Upper lobe of right lung (tissue), 1 donor: ENCODE measurements at places on chromosomes 5 and 9. TPM values are rescaled to one million over a fixed set of nuclear protein-coding genes. Genes with fewer than 3 reads are reported as not detected.

The FGD3 gene
- 21.6 TPM for total RNA-seq

DNA sequence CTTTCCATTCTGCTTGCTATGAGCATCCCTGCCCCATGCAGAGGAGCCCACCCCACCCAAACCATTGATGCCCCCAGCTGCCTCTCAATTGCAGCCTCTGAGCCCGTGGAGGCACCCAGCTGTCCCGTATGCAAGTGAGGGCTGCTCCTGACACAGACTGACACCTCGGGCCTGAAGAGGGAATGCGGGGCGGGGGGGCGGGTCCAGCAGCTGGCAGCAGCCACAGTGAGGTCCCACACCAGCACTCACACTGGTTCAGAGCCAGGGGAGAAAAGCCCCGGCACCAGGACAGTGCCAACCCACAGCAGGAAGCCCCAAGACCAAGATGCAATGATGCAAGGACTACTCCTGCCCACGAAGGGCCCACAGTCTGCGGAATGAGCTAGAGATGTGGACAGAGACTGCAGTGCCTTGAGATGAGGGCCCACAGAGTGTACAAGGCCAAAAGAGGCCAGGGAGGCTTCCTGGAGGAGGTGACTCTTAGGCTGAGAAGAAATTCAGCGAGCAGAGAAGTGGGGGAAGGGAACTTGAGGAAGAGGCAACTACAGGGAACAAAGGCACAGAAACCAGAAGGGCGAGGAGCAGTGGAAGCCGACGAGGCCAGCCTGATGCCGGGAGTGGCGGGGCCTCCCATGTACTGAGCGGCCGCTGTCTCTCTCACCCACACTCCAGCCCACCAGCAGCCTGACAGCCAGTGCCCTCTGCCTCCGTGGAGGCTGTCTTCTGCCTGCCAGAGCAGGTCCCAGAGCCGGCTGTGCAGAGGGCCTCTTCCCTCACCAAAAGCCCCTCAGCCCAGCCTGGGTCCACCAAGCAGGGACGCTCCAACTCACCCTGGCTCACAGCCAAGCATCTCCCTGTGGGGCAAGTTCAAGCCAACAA lies 9.2 kb downstream of the EEIG1 start:
- no peaks in the 10 kb centered on the region for H3K27me3 ChIP-seq
- H3K36me3 ChIP-seq: no peaks in the 10 kb centered on the region
- H3K4me3 ChIP-seq: no peak overlapping the region
- H3K4me1 ChIP-seq: peaks cover 81% of the 10 kb centered on the region
- H3K27ac ChIP-seq: peak overlapping the region; percentile 55

DNA sequence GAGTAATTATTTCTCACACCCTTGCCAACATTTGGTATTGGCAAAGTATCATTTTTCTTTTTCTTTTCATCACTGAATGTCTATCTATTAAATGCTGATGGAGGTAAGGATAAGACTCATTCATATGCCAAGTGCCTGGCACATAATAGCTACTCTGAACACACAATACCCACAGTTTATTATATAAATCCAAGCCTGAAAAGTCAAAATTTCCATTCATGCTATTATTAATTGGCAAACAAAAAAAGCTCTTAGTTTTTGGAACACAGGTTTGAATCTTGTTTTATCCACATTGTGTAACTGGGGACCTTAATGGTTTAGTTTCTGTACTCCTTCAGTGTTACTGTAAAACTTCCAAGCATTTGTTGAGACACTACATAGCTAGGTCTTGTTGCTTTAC lies 6.4 kb upstream of the ATOX1 start:
- H3K4me1 ChIP-seq: peaks cover 4% of the 10 kb centered on the region
- H3K27ac ChIP-seq: no peak overlapping the region
- no peak for DNase-seq
- H3K36me3 ChIP-seq: no peaks in the 10 kb centered on the region
- no peak overlapping the region for H3K4me3 ChIP-seq
- no peaks in the 10 kb centered on the region for H3K27me3 ChIP-seq

GRCh38 chr5:126587551-126588390 lies 7.2 kb downstream of the ALDH7A1 start:
- no peaks in the 10 kb centered on the region for H3K4me1 ChIP-seq
- H3K27me3 ChIP-seq: no peaks in the 10 kb centered on the region
- DNase-seq: no peak
- H3K36me3 ChIP-seq: peaks cover 29% of the 10 kb centered on the region

GRCh38 chr5:151556806-151557205 lies 34.3 kb downstream of the FAT2 start:
- H3K27me3 ChIP-seq: no peaks in the 10 kb centered on the region
- H3K4me3 ChIP-seq: no peak overlapping the region
- H3K36me3 ChIP-seq: no peaks in the 10 kb centered on the region
- H3K27ac ChIP-seq: no peak overlapping the region
- no peak for DNase-seq
- no peaks in the 10 kb centered on the region for H3K4me1 ChIP-seq

DNA sequence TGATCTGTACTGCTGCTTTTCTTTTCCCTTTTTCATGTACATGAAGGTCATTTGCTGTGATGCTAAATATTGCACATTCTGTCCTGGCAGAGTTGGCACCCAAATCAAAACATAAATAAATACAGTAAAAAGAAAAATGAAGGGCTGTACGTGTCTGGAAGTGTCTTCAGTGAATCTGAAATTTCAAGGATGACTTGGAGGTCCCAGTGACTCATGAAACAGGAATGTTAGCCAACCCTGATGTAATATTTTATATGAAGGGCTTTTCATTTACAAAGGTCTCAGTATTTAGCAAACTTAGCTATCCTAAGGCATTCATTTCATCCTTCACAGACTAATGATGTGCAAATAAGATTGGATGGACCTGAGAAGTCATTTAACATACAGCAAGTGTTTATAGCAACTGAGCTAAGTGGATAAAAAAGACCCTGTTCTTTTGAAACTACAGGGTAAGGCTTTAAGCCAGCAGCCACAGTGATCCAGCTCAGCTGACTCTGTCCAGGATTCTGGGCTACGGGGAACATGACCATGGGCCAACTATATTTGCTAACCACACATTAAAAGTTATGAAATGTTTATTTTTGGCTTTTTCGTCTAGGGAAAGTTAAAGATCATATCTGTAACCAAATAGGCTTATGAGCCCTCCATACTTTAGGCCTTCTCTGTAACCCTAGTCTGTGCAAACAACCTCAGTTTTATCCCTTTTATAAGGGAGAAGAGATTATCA lies 104.0 kb upstream of the DMRTA1 start:
- H3K27ac ChIP-seq: no peak overlapping the region
- no peak for DNase-seq
- no peaks in the 10 kb centered on the region for H3K4me1 ChIP-seq
- no peaks in the 10 kb centered on the region for H3K27me3 ChIP-seq
- H3K4me3 ChIP-seq: no peak overlapping the region

GRCh38 chr9:1369297-1369696 lies 319.1 kb downstream of the DMRT2 start:
- H3K27ac ChIP-seq: no peak overlapping the region
- no peaks in the 10 kb centered on the region for H3K36me3 ChIP-seq
- H3K4me1 ChIP-seq: no peaks in the 10 kb centered on the region
- H3K4me3 ChIP-seq: no peak overlapping the region

- DNase-seq: no peak
- H3K27ac ChIP-seq: no peak overlapping the region
- no peak overlapping the region for H3K4me3 ChIP-seq
Measured at GRCh38 chr5:57117596-57117995, 56.3 kb upstream of the GPBP1 start.

GRCh38 chr5:36150676-36151433 lies 832 bp downstream of the LMBRD2 start:
- H3K4me3 ChIP-seq: peak overlapping the region; percentile 96
- H3K36me3 ChIP-seq: peaks cover 6% of the 10 kb centered on the region
- peaks cover 26% of the 10 kb centered on the region for H3K4me1 ChIP-seq
- no peaks in the 10 kb centered on the region for H3K27me3 ChIP-seq
- H3K27ac ChIP-seq: peak overlapping the region; percentile 88
- DNase-seq: no peak

GRCh38 chr9:129889941-129890717 lies 54.9 kb downstream of the USP20 start:
- peaks cover 3% of the 10 kb centered on the region for H3K36me3 ChIP-seq
- no peaks in the 10 kb centered on the region for H3K27me3 ChIP-seq
- peak overlapping the region; percentile 21 for H3K4me3 ChIP-seq
- DNase-seq: peak; percentile 71
- peak overlapping the region; percentile 71 for H3K27ac ChIP-seq
- H3K4me1 ChIP-seq: peaks cover 29% of the 10 kb centered on the region

DNA sequence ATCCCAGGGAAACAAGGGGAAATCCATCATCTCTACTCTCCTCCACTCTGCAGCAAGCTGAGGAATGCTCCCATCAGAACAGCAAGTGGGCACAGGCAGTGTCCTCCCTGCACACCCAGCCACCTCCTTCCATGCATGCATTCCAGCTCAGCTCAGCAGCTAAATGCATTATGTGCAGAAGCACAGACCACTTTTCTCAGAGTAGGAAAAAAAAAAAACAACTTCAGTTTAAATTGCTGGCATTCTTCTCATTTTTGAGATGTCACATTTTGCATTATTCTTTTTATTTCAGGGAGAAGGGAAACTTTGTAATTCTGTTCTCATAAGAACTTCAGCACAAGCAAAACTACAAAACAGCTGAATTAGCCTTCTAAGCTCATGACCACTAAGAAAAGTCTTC lies 312.2 kb downstream of the SEMA5A start:
- no peak for DNase-seq
- no peaks in the 10 kb centered on the region for H3K36me3 ChIP-seq
- no peaks in the 10 kb centered on the region for H3K27me3 ChIP-seq

The PRRT1B gene
- 3.9 TPM for total RNA-seq

The SLC6A19 gene
- not detected for total RNA-seq

The CDKN2A gene
- total RNA-seq: 5.1 TPM

- no peaks in the 10 kb centered on the region for H3K36me3 ChIP-seq
- H3K27me3 ChIP-seq: no peaks in the 10 kb centered on the region
- no peaks in the 10 kb centered on the region for H3K4me1 ChIP-seq
- no peak overlapping the region for H3K4me3 ChIP-seq
- no peak overlapping the region for H3K27ac ChIP-seq
Measured at GRCh38 chr9:18296702-18297055, 177.3 kb upstream of the ADAMTSL1 start.

DNA sequence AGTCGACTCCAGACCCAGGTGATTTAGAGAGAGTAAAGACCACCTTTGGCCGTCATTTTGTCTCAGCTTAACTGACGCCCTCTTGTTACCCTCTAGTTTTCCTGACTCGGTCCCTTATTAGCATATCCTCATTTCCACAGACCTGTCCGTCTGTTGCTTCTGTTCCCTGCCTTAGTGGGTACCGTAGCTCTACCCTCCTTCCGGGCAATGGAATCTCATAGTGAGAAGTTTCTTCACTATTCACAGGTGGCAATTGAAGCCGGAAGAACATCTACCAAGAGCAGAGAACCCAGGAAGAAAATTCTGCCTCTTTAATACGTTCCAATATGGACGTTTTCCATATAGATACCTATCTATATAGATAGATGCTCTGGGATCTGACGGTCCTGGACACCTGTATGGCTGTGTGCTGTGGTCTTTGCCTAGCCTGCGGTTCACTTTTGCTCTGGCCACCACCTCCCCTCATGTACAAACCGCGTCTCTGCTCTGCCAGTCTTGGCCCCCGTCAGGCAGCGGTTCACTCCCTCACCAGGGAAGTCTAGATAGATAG lies 652 bp upstream of the TMEM161B start:
- peaks cover 25% of the 10 kb centered on the region for H3K4me1 ChIP-seq
- H3K36me3 ChIP-seq: peaks cover 18% of the 10 kb centered on the region
- no peaks in the 10 kb centered on the region for H3K27me3 ChIP-seq
- DNase-seq: no peak

The GBGT1 gene
- total RNA-seq: 27.4 TPM

The NIPSNAP3A gene
- total RNA-seq: 26.0 TPM

The CNTLN gene
- 7.4 TPM for total RNA-seq

The CARD9 gene
- 10.0 TPM for total RNA-seq

The RASGRF2 gene
- 5.4 TPM for total RNA-seq

The SH3RF2 gene
- 12.4 TPM for total RNA-seq

DNA sequence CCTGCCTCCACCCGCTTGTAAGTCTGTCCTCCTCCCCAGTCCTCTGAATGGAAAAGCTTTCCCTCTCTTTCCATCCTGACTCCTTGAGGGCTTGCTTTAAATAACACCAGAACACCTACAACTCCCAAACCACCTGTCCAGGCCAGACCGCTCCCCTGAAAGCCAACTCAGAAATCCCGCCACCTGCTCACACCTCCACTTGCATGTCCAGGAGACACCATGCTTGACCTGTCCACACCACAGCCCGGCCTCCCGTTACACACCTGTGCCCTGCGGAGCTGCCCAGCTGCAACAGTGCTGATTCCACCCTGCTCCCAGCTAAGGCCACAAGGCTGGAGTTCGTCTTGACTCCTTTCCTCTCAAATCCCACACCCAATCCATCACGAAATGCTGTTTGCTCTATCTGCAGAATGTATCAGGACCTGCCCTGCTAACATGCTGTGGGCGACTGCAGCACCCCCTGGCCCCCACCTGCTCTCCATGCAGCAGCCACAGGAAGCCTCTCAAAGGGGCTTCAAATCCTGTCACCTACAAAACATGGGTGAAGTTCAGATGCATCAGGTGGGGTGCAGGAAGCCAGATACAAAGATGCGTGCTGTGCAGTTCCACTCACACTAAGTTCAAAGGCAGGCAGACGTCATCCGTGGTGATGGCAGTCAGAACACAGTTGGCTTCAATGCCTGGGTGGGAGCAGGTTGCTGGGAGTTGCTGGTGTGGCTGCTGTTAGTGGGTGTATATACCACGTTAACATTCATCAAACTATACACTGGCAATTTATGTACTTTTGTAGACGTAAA lies 166.0 kb downstream of the ROR2 start:
- no peak for DNase-seq
- H3K27me3 ChIP-seq: no peaks in the 10 kb centered on the region
- H3K4me3 ChIP-seq: no peak overlapping the region
- H3K36me3 ChIP-seq: no peaks in the 10 kb centered on the region
- H3K27ac ChIP-seq: no peak overlapping the region

The PFN3 gene
- total RNA-seq: not detected

GRCh38 chr9:20382460-20383071 lies 239.7 kb downstream of the MLLT3 start:
- no peaks in the 10 kb centered on the region for H3K36me3 ChIP-seq
- H3K27ac ChIP-seq: no peak overlapping the region
- no peak for DNase-seq
- H3K4me1 ChIP-seq: peaks cover 3% of the 10 kb centered on the region
- H3K27me3 ChIP-seq: no peaks in the 10 kb centered on the region

DNA sequence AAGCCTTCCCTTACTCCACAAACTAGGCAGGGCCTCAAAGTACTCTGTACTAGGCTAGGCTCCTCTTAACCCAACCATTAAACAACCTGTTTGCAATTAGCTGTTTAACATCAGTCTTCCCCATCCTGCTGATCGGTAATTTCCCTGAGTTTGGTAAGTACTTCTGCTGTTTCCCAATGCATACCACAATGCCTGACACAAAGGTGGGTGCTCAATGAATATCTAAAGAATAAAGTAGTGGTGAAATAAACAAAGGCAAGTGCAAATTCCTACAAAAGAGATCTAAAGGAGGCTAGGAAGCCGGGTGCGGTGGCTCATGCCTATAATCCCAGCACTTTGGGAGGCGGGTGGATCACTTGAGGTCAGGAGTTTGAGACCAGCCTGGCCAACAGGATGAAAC lies 25.0 kb downstream of the FBXW2 start:
- H3K4me3 ChIP-seq: no peak overlapping the region
- H3K27me3 ChIP-seq: no peaks in the 10 kb centered on the region
- DNase-seq: no peak
- peaks cover 96% of the 10 kb centered on the region for H3K36me3 ChIP-seq

The CNOT6 gene
- total RNA-seq: 21.7 TPM

GRCh38 chr5:30693326-30693725 lies 500.2 kb upstream of the CDH6 start:
- H3K36me3 ChIP-seq: no peaks in the 10 kb centered on the region
- DNase-seq: no peak
- H3K4me3 ChIP-seq: no peak overlapping the region
- H3K27me3 ChIP-seq: no peaks in the 10 kb centered on the region
- no peak overlapping the region for H3K27ac ChIP-seq
